ENCODE measurements at places on chromosomes 11 and 22. TPM values are rescaled to one million over a fixed set of nuclear protein-coding genes. Genes with fewer than 3 reads are reported as not detected.

DNA sequence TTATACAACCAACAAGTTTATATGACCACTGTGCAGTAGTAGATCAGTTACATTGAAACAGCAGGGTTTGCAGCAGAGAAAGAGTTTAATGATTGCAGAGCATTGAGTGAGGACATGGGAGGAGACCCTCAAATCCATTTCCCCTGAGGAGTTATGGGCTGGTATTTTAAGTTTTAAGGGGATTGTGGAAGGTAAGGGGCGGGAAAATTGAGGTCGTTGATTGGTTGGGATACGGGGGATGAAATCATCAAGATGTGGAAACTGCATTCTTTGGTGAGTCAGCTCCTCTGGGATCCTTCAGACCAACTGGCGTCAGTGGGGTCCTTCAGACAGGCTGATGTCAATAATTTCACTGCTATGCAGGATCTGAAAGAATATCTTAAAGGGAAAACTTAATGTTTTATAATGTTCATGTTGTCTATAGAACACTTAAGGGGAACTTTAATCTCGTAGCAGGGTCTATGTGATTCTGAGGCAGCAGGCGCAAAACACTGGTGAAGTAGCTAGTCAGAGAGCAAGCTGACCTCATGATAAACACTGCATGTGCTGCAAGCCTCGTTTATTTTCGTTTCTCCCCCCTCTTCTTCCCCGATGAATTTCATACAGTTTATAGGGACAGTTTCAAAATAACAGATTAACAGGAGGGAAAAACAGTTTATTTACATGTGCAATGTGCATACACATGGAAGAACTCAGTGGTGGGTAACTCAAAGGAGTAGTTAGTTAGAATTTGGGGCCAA, 17.4 kb upstream of the BACE1-AS start:
- DNase-seq, result no peak

- peak; percentile 90 for DNase-seq
Observed at GRCh38 chr11:59171508-59172322, at the start of gene DTX4. Gene DTX4 (plus strand): TSS chr11:59172132. CDS start chr11:59172596, 464 bp downstream.

- DNase-seq, result no peak
Observed at GRCh38 chr11:86143087-86144030, 74.5 kb upstream of the PICALM start.

DNA sequence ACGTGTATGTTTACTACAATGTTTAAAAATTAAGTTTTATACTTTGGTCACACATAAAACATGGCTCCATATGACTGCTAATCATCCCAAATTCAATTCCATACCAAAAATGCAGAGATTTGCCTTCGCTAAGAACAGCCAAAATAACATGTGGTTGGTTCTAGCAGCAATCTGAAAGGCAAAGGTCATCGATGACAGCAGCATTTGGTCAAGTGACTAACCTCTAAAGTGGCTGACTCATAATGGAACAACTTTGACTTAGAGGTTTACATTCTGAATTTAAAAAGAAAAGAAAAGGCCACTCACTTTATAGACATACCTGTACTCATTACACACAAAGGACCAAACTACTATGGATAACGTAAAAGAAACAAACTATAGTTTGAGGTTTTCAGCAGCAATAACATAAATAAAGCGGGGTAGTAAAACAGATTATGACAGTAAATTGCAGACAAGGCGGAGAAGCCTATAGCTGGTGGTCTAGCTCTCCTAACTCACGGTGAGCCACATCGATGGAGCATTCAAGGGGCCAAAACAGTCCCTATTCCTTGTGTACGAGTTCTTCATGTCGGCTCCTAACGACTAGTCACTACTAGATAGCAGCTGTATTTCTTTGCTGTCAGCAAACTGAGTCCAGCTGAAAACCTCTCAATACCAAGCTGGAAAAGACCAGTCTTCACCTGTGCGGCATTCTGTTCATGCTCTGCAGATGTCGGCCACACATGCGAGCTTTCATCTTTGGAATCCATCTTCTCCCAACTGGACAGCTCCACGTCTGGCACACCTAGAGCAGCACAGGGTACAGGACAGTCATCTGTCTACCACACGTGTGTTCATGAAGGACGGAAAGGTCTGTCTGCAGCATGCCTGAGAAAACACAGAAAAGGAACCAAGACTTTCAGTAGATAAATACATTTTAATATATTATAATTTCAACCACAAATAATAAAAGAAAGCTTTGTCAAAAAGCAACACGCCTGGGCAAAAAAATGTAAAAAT, 42.1 kb downstream of the PRDM10 start:
- DNase-seq, result no peak

- no peak for DNase-seq
Observed at GRCh38 chr11:113577356-113578032, 102.3 kb upstream of the DRD2 start.

- peak; percentile 65 for DNase-seq
Observed at GRCh38 chr11:3091846-3092602, 34.8 kb upstream of the CARS1 start.

DNA sequence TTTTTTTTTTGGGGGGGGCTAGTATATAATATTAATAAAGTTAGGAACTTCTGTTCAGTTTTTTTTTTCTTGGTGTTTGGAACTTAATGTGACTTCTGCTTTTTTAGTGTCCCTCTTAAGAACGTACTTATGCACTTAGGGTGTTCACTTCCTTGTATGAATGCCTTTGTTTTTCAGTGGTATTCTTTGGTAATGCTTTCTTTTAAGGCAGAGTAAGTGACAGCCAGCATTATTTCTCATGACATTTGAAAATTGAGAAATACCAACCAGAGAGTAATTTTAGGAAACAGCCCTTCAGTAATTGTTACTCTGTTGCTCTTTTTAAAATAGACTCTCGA, 2.4 kb downstream of the GRK3 start:
- DNase-seq, result no peak

- DNase-seq, result no peak
Observed at GRCh38 chr11:27216270-27217149, 146.5 kb downstream of the CCDC34 start.

DNA sequence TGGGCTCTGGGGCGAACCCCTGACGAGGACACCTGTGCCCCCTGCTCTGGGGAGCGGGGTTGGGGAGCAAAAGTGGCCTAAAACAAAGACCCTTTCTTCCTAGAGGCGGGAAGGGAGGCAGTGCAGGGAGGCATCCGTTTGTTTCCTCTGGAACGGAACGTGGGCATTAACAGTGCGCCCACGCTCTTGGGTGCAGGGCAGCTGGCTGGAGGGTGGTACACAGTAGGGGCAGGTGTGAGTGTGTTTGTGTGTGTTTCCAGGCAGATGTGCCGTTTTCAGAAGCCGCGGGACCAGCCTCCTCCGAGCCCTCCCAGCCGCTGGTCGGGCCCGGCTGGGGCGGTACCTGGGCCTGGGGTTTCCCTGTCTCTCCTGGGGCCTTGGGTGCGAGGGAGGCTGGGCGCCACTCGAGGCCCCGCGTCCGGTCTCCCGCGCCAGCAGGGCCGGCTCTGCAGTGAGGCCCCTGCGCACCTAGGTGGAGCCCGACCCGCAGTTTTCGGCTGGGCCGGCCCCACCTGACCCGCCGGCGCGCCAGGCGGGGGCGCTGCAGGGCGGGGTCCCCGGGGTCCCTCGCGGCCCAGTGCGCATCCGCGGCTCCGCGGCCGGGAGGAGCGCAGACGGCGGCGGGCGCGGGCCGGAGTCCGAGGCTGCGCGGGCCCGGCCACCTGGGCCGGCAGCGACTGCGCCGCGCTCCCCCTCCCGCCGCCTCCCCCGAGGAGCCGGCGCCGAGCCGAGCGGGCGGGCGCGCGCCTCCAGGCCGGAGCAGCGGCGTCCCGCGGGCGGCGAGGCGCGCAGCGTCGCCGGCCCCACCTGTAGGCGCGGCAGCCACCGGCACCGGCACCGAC, 1252.7 kb downstream of the BRD1 start:
- DNase-seq, result peak; percentile 84

GRCh38 chr11:117750357-117750756, 46.7 kb downstream of the DSCAML1 start:
- no peak for DNase-seq

- no peak for DNase-seq
Observed at GRCh38 chr22:47000888-47001287, 238.4 kb downstream of the TBC1D22A start.

DNA sequence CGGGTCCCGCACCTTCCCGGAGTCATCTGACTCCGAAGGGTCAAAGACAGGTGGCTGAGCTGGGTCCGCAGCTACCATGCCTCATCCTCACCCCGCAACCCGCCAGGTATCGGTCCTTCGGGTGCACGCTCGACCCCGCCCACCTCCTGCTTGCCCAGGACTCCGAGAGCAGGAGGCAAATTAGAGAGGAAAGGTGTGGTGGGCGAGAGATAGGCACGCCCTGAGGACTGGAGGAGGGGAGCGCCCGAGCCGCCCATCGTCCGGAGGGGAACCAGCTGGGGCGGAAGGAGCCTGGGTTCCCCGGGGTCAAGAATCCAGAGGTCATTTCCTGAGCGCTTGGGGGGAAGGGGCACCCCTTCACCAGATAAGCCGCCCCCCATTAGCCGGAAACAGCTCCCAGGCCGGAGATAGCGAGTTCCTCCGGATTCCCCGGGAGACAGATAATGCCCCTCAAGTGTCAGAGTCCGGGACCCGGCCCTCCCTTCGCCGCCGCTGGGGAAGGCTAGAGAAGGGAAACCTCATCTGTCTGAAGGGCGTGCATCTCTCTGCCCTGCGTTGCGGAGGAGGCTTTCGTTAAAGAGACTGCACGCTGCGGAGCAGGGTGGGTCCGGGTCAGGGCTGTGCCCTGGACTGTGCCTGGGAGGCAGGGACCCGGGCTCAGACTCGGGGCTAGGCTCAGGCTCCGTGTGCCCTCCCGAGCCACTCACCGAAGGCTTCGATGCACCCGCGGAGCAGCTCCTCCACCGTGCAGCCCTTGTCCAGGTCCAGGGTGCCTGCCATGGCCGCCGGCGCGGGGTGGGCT, 1.7 kb downstream of the RASGRP2 start:
- no peak for DNase-seq

DNA sequence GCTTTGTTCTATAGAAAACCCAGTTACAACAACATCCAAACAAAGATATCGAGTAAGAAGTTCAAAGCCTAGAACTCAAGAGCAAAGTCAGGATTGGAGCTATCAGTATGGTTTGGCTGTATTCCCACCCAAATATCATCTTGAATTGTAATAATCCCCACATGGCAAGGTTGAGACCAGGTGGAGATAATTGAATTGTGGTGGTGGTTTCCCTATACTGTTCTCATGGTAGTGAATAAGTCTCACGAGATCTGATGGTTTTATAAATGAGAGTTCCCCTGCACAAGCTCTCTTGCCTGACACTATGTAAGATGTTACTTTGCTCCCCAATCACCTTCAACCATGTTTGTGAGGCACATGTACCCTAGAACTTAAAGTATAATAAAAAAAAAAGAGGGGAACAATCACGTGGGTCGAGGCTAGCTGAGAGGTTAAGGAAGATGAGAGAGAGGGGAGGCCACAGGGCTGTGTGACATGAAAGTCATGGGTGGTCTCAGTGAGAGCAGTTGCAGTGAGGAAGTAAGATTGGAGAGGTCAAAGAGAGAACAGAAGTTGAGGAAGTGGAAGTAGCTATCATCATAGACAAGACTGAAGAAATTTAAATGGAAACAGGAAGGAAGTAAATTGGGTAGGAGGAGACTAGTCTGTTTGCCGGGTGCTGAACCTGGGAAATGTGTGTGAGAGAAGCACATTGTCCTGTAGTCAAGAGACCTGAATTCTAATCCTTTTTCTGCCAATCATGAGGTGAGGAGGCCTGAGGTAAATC, 80.1 kb upstream of the CD44 start:
- DNase-seq, result no peak

- no peak for DNase-seq
Observed at GRCh38 chr11:36372101-36372771, 76.1 kb downstream of the PRR5L start.

- DNase-seq, result no peak
Observed at GRCh38 chr11:12414611-12415010, 37.2 kb downstream of the PARVA start.

Gene PYGM
- total RNA-seq, result 1.4 TPM

Gene LRRC55
- 0.12 TPM for total RNA-seq

Gene RASL10A
- total RNA-seq, result 1.2 TPM

Gene PGA3
- total RNA-seq, result not detected

Gene ARVCF
- total RNA-seq, result 101 TPM

Gene C11orf21
- 0.87 TPM for total RNA-seq

Gene ACCS
- 33.5 TPM for total RNA-seq

Gene PGA4
- 0.36 TPM for total RNA-seq
